ENCODE measurements at places on chromosomes 12 and 14. TPM values are rescaled to one million over a fixed set of nuclear protein-coding genes. Genes with fewer than 3 reads are reported as not detected.

AICDA gene
- polyA plus RNA-seq, result 0.27 TPM

DNA sequence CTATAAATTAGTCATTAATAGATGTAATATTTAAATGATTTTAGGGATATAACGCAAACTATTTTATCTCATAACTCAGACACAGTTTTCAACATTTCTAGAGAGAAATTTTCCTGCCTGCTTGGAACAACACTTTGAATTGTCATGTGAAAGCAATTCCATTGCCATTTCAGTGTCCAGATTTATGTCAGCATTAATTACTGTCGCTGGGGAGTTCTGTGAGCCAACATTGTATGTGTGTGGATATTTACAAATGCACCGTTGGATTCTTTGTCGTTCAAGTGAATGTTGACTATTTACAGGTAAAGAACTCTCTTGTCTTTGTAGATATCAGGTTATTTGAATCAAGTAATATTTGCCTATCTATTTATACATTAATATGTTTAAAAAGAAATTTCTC lies 465.3 kb upstream of the RGS6 start:
- no peak for DNase-seq

SLC2A3 gene
- 21.0 TPM for polyA plus RNA-seq

PLEKHD1 gene
- polyA plus RNA-seq, result 0.31 TPM

DNA sequence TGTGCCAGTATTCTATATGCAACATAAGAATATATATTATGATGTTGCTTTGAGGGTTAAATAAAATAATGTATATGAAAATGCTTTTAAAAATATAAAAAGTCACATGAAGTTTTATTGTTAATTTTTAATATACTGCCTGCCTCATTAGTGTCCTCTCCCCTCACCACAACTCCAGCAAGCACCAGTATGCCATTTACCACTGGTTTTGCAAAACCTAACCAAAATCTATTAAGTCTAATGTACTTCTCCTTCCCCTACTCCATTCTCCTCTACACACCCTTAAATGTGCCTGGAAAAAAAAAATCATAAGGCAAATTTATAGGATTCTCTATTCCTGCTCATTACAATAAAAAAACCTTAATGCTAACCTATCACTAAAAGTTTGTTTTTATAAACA lies 24.0 kb upstream of the GNG2 start:
- no peak for DNase-seq

NPFF gene
- polyA plus RNA-seq, result 1.0 TPM

GRCh38 chr14:96269359-96269710 lies 13.3 kb downstream of the BDKRB1 start:
- DNase-seq, result no peak
